Stimulated activated naive CD8-positive, alpha-beta T cell treated with anti-CD3 and anti-CD28 coated beads, Interleukin-15, Interleukin-2, amounts not matched to agents 100 U/mL and 50 U/mL, for 24 hours (primary cell): ENCODE measurements at places on chromosomes 4 and X.
A peak's percentile ranks its signal among the peaks of the same experiment; 100 is the strongest.

- no peak for DNase-seq
These were observed 54.5 kb upstream of the GPR34 start for GRCh38 chrX:41634284-41634683.

GRCh38 chrX:153953892-153954557, 9.6 kb upstream of the RENBP start:
- DNase-seq = no peak

GRCh38 chr4:162981823-162982222, 184.9 kb downstream of the NAF1 start:
- no peak for DNase-seq

GRCh38 chr4:89109841-89110540, 1.3 kb upstream of the TIGD2 start:
- DNase-seq = no peak

DNA sequence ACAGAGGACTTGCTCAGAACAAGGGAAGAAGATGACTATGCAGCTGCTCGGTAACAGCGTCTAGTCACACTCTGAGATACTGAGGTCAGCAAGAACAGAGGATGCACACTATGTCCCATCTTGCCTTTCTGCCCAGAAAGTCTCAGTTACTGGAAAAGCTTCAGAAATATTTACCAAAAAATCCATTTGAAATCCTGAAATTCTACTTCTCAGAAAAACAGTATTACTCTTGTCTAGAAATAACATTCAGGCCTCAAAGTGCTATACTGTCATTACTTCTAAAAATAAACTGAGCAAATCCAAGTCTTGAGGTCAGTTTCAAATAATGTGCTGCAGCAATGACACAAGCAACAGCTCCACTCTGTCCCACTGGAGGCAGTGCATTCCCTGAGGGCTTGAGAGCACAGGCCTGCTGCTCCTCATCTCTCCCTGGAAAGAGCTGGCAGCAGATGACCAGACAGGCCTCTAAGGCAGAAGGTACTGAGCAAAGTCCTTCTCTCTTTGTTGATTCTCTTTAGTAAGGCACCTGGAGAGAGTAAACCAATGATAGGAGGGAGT, 76.9 kb downstream of the CAMK2D start:
- no peak for DNase-seq

DNA sequence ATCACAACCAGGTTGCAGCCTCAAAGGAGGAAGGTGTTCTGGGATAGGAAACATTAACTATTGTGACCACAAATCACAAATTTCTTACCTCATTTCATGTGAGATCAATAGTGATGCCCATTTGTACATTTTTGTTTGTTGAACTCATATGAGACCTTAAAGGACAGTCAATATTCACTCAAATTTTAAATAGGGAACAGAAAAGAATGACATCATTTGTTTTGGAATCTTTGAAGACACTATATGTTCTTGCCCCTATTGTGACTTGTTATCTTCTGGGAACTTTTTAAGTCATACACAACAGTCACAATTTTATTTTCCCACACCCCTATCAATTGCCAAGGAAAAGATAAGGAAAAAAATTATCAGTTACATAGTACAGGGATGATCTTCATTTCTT, 346.5 kb downstream of the ARAP2 start:
- no peak for DNase-seq

- DNase-seq = no peak
These were observed 580.3 kb upstream of the ZFP42 start for GRCh38 chr4:187415231-187415630.

DNA sequence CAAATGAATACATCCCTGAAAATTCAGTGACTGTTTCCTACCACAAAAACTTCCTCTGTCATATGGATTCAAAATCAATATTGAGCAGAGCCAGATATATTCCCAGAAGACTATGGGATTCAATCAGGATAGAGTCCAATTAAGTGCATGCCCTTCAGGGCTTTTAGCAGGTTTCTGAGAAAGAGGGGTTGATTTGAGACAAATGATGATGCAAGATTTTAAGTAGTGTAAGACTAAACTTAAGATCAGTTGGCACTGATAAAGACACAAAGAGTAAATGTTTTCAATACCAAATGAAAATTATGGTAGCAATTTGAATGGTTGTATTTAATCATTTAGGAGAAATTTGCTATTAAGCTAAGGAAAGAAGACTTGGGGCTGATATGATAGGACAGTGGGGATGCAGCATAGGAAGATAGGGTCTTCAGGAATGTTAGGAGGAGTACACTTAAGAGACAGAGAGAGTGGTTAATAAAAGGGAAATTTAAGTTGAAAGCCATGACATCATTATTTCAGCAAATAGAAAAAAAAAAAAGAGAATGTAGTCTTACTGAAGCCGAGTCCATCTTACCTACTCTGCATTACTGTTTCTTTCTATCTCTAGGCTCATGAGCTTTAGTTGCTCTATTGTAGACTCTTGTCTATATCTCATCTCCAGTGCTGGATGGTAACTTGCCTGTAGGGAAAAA, 32.0 kb upstream of the XK start:
- no peak for DNase-seq

DNA sequence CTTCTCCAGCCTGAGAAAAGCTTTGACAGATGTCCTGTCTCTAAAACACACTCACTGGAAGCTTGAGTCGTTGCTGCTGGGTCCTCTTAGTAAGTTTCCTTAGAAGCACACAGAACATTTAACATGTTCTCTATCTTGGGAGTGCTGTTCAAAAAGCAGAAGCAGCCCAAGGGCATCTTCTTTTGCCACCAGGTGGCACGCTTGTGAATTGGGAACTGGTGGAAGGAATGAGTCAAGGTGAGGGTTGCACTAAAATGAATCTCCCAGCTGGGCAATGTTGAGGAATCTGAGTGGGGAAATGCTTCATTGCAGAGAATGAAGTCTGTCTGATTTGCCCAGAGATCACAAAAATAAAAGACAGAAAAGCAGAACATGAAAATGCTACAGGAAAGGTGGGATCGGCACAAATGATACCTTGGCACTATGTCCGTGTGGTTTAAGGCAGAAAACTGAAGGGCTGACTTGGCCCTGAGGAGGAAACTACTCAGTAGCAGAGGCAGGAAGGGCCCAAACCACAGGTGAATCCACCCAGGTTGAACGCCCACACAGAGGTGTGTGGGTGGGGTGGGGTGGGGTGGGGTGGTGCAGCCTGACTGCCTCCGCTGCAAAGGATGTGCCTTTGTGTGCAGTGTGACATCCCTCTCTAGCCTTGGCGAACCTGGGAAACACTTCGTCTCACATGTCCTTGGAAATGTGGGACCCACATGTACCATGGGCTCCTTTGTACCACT, 26.0 kb downstream of the KIT start:
- DNase-seq = peak; percentile 63

- DNase-seq = no peak
These were observed 94.9 kb downstream of the ARHGAP24 start for GRCh38 chr4:85569730-85570299.

DNA sequence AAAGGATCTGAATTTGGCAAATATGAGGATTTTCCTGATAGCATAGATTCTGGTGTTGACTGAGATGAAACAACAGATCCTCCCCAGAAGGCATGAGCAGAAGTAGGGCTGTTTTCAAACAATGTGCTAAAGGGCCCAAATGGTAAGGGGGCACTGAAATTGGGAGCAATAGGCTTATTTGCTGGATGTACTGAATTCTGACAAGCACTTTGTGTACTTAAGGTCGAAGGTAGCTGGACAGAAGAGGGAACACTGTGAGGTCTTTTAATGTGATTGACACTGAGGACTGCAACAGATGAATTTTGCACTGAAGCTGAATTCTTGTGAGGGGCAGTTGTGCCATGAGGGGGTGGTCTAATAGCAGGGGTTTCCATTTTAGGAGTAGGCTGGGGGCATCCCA, 21.2 kb upstream of the COX18 start:
- no peak for DNase-seq

- DNase-seq = no peak
These were observed 23.6 kb downstream of the SEL1L3 start for GRCh38 chr4:25839233-25839632.

- no peak for DNase-seq
These were observed 136.7 kb downstream of the SMIM20 start for GRCh38 chr4:26050671-26051070.

- no peak for DNase-seq
These were observed 136.7 kb downstream of the ADAMTS3 start for GRCh38 chr4:72432282-72432681.

GRCh38 chr4:151798678-151799416, 38.0 kb upstream of the GATB start:
- no peak for DNase-seq

- DNase-seq = no peak
These were observed 254.6 kb upstream of the GK2 start for GRCh38 chr4:79662651-79663050.

- no peak for DNase-seq
These were observed 3.7 kb downstream of the PDE6B start for GRCh38 chr4:628821-629635.

GRCh38 chr4:117987464-117987863, 46.8 kb upstream of the NDST3 start:
- no peak for DNase-seq

- no peak for DNase-seq
These were observed 32.9 kb upstream of the DCX start for GRCh38 chrX:111444881-111445280.

- peak; percentile 40 for DNase-seq
These were observed 1.9 kb downstream of the GASK1B start for GRCh38 chr4:158170691-158171561.

GRCh38 chr4:3288571-3289094, 4.2 kb upstream of the RGS12 start:
- no peak for DNase-seq

DNA sequence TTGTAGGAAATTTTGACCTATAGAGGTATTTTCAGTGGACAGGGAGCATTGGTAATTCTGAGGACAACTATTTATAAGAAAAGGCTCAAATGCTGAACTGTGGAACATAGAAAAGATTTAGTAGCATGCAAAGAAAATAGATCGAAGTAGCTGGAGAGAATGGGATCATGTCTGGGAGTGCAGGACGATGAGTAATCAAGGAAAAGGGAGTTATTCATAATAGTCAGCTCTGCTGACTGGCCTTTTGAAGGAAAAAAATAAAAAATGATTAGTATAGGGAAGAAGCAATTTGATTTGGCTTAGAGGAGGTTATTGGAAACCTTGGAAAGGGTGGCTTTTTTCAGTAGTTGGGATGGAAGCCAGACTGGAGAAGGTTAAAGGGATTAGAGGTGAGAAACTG, 22.9 kb upstream of the ANK2 start:
- DNase-seq = no peak

DNA sequence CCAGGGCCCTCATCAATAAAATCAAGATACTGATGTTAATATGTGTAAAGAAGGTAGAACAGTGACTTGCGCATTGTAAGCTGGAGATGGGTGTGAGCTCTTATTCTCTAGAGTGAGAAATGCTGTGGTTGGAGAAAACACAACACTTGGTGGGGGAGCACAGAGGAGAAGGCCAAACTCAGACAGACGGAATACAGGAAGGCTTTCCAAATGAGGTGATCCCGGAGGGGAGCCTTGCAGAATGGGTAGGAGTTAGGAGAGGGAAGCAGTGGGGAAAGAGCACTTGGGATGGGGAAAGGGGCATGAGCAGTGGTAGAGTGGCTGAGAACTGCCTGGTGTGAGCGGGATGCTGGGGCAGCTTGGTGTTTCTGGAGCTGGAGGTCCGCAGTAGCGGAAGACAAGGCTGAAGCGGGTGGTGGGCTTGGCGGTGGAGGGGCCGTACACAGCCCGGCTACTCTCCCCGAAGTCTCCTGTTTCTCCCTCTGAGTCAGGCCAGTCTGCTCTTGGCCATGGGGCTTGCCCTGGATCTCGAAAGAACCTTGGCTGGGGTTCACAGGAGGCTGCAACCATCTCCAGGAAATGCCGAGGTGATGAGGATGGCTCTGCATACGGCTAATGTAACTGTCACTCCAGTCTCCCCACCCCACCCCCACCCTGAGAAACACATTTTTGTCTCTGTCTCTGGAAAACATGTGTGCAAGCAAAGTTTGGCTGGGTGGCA, 11.3 kb upstream of the PLAC1 start:
- DNase-seq = no peak

DNA sequence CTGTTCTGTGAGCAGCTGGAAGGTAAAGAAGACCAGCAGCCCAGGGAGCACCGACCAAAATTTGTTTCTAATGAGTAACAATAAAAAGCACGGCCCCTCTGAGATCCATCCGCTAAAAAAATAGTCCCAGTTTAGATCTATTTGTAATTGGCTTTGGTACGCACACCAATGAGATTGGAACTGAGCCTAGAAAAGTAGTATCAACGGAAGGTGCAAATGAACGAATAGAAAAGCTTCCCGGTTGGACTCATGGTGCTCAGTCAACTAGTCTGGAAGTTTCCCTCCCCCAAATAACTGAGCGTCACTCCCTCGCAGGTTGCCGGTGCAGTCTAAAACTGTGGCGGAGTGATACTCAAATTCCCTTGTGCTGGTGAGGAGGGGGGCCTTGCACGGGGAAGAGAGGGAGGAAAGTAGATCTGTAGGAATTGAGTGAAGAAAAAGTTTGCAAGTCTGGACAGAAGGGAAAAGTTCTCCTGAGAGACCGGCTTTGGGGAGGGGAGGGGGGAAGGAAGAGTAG, at the start of gene COL4A5:
Gene COL4A5, plus strand, starts transcription at position 413 of the 517 bp plus-strand sequence. CDS start 288 bp downstream, outside the sequence.
- no peak for DNase-seq

DNA sequence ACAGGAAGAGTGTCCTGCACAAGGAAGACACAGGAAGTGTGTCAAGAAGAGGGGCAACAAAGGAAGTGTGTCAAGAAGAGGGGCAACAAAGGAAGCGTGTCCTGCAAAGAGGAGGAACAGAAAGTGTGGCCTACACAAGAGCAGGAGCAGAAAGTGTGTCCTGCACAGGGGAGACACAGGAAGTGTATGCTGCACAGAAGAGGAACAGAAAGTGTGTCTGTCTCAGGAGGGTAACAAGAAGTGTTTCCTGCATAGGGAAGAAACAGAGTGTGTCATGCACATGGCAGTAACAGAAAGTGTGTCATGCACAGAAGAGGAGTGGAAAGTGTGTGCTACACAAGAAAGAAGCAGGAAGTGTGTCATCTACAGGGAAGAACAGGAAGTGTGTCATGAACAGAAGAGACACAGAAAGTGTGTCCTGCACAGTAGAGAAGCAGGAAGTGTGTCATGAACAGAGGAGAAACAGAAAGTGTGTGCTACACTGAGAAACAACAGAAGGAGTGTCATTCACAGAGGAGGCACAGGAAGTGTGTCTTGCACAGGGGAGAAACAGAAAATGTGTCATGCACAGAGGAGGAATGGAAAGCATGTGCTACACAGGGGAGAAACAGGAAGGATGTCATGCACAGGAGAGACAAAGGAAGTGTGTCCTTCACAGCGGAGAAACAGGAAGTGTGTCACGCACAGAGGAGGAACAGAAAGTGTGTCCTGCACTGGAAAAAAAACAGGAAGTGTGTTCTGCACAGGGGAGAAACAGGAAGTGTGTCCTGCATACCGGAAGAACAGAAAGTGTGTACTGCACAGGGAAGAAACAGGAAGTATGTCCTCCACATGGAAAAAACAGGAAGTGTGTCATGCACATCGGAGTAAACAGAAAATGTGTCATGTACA, 526.4 kb upstream of the PRKX start:
- no peak for DNase-seq

- DNase-seq = no peak
These were observed 441.2 kb upstream of the NR3C2 start for GRCh38 chr4:148883435-148883834.

- DNase-seq = no peak
These were observed 58.6 kb upstream of the MCF2 start for GRCh38 chrX:139766545-139766983.

GRCh38 chr4:7564242-7564641, 129.5 kb upstream of the PSAPL1 start:
- DNase-seq = no peak
